Activated CD8-positive, alpha-beta T cell treated with anti-CD3 and anti-CD28 coated beads for 36 hours (primary cell): ENCODE measurements at places on chromosomes 11 and 22. TPM values are rescaled to one million over a fixed set of nuclear protein-coding genes. Genes with fewer than 3 reads are reported as not detected.
A peak's percentile ranks its signal among the peaks of the same experiment; 100 is the strongest.

The GRAMD1B gene
- total RNA-seq: 16.2 TPM

- peak overlapping the region; percentile 20 for H3K4me3 ChIP-seq
- H3K4me1 ChIP-seq: peaks cover 32% of the 10 kb centered on the region
- peak overlapping the region; percentile 62 for H3K27ac ChIP-seq
Measured at GRCh38 chr11:74783241-74783871, 34.7 kb downstream of the RNF169 start.

DNA sequence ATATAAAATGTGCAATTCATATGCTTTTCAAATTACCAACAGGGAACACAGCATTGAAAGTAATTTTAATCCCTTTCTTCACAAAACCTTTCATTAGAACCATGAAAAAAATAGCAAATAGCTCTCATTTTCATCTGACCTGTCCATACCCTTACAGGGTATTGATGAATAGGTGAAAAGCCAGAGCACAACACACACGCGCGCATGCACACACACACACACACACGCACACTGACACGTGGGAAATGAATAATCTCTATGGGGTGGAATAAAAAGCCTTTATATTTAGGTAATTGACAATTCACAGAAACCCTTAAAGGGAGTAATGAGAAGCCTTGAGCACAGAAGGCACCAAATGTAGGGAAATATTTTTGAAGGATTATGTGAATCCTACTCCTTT is 76.2 kb upstream of the POU2AF2 start:
- no peak overlapping the region for H3K4me3 ChIP-seq
- no peaks in the 10 kb centered on the region for H3K4me1 ChIP-seq
- H3K27me3 ChIP-seq: no peaks in the 10 kb centered on the region
- H3K36me3 ChIP-seq: no peaks in the 10 kb centered on the region

DNA sequence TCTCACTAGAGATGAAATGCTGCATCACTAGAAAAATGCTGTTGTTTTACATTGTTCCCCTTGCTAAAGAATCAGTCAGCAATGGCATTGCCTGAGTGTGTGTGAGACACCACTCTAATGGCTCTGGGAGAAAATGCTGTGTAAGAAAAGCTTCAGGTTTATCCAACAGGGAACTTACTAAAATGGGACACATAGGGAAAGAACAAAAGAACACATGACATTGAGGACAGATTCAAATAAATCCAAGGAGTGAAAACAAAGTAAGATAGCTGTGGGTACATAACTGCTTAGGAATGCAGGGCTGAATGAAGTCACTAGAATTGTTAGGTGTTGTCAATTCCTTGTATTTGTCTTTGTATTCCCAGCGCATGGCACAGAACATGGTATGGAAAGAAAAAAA is 24.2 kb downstream of the BLID start:
- no peaks in the 10 kb centered on the region for H3K4me1 ChIP-seq
- DNase-seq: no peak
- H3K4me3 ChIP-seq: no peak overlapping the region
- no peak overlapping the region for H3K27ac ChIP-seq
- peaks cover 13% of the 10 kb centered on the region for H3K27me3 ChIP-seq

GRCh38 chr11:104260456-104260855 is 96.5 kb upstream of the PDGFD start:
- no peak for DNase-seq
- H3K36me3 ChIP-seq: no peaks in the 10 kb centered on the region
- no peak overlapping the region for H3K4me3 ChIP-seq
- no peak overlapping the region for H3K27ac ChIP-seq

The RANGAP1 gene
- total RNA-seq: 151 TPM

The FXYD6 gene
- total RNA-seq: not detected

DNA sequence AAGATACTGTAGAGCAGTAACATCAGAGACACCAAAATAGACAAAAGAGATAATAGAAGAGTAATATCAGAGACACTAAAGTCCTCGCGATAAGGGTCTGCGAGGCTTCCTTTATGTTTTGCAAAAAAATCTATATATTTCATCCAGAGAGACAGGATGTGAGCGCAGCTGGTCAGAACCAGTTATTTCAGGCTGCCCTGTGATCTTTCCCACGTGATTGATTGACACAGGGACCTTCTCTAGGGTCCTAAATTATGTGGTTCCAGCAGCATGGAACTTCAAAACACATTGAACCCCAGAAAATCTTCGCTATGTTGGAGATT is 118.0 kb downstream of the KCNQ1 start:
- no peak overlapping the region for H3K27ac ChIP-seq
- no peak overlapping the region for H3K4me3 ChIP-seq
- no peaks in the 10 kb centered on the region for H3K36me3 ChIP-seq
- no peaks in the 10 kb centered on the region for H3K27me3 ChIP-seq
- peaks cover 6% of the 10 kb centered on the region for H3K4me1 ChIP-seq
- DNase-seq: no peak

DNA sequence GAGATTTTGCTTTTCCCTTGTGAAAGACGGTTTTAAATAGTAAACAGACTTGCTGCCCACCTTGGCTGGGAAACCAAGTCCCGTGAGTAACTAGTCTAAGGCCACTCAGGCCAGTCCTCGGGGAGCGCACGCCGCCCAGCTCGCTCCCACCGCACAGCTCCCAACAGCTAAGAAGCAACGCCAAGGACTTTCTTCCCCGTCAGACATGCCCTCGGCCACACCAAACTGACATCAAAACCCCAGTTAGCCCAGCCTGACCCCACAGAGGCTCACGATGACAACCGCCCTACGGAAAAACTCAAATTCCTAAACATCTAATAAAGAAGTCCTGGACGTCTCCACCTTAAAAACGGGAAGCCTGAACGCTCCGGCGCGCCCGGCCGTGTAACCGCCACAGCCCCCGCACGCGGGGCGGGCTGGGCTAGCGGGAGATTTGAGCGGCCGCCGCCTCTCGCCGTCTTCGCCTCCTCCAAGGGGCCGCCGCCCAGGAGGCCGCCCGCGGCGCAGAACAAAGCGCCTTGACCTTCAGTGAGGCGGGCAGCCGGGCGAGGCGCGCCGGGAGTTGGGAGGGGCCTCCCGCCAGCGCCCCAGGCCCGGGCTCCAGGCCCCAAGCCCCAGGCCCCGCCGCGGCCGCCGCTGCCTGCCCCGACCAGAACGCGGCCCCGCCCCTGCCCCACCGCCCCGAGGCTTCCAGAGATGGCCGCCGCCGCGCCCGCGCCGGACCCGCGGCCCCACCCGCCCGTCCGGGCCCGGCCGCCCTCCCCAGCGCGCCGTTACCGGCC is 486 bp downstream of the NAP1L4 start:
- H3K4me3 ChIP-seq: peak overlapping the region; percentile 94
- no peaks in the 10 kb centered on the region for H3K27me3 ChIP-seq
- peak overlapping the region; percentile 99 for H3K27ac ChIP-seq
- DNase-seq: peak; percentile 59

GRCh38 chr11:119523539-119524157 is 100.7 kb upstream of the THY1 start:
- H3K4me3 ChIP-seq: no peak overlapping the region
- peaks cover 2% of the 10 kb centered on the region for H3K27me3 ChIP-seq
- no peak for DNase-seq
- no peak overlapping the region for H3K27ac ChIP-seq

- H3K36me3 ChIP-seq: peaks cover 20% of the 10 kb centered on the region
- no peak overlapping the region for H3K4me3 ChIP-seq
- no peak for DNase-seq
- no peaks in the 10 kb centered on the region for H3K4me1 ChIP-seq
- H3K27me3 ChIP-seq: no peaks in the 10 kb centered on the region
Measured at GRCh38 chr11:69089258-69089657, 40.5 kb downstream of the TPCN2 start.

DNA sequence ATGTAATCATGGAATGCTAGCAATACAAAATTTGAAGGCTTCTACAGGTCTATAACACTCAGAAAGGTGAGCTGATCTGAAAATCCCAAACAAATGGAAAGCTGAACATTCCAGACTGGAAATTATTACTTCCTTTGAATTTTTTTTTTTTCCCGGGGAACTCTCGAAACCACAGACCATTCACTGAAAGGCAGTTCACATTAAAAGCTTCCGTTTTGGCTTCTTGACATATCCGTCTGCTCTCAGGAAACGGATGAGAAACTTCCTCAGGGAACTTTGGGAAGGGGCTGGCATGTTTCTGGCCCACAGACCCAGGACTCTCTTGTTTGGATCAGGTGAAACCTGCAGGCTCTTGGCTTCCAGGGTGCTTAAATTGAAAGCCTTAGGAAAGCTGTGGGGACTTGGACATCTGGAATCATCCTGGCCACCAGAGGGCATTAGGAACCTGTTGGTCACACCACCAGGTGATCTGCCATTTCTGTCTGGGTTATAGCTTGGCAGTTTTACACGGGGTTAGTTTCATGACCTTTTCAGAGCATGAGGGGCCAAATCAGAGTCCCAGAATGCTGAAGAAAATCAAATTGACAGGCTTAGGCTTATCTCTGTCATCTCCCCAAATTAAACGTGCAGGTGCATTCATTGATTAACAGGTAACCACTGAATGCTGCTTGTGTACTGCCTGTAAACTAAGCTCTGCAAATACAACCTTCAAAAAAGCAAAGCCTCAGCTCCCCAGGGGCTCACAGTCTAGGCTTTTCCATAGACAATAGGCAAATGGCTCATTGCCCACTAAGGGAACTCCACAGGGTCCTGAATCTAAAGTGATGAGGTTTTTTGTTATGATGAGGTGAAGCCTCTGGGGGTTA is 22.7 kb upstream of the GRAMD1B start:
- no peaks in the 10 kb centered on the region for H3K36me3 ChIP-seq
- H3K4me1 ChIP-seq: peaks cover 13% of the 10 kb centered on the region
- H3K27ac ChIP-seq: no peak overlapping the region
- DNase-seq: peak; percentile 80

The SLC22A9 gene
- not detected for total RNA-seq

The GNG3 gene
- not detected for total RNA-seq

The ANO9 gene
- 28.2 TPM for total RNA-seq

- H3K36me3 ChIP-seq: no peaks in the 10 kb centered on the region
- H3K27me3 ChIP-seq: no peaks in the 10 kb centered on the region
- no peak overlapping the region for H3K4me3 ChIP-seq
- H3K4me1 ChIP-seq: no peaks in the 10 kb centered on the region
Measured at GRCh38 chr11:69878144-69878883, 59.1 kb upstream of the FGF3 start.

DNA sequence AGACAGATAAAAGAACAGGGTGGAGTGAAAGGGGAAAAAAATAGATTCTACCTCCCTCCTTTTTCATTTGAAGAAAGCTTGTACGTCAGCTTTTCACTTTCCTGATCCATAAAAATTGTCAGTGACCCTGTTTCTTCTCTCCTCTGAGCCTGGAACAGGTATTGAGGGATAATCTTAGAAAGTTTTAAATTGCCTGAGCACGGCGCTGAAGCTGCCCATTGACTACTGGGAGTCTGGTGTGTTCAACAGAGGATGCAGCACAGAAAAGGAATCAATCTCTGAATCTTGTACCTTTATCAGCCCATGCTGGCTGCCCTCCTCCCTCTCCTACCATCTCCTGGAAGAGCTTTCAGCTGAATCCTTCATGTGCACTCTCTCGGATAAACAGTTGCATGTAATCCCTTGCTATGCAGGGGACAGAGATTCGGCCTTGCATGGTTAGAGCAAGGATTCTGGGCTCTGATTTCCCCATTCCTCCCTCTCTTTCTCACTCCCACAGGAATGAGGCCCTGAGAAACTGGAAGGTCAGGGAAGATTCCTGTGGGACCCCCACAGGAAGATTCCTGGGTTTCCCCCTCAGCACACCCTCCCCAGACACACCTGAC is 162.4 kb upstream of the SYN3 start:
- H3K4me1 ChIP-seq: no peaks in the 10 kb centered on the region
- no peaks in the 10 kb centered on the region for H3K36me3 ChIP-seq
- H3K27ac ChIP-seq: no peak overlapping the region
- no peak for DNase-seq
- no peak overlapping the region for H3K4me3 ChIP-seq

DNA sequence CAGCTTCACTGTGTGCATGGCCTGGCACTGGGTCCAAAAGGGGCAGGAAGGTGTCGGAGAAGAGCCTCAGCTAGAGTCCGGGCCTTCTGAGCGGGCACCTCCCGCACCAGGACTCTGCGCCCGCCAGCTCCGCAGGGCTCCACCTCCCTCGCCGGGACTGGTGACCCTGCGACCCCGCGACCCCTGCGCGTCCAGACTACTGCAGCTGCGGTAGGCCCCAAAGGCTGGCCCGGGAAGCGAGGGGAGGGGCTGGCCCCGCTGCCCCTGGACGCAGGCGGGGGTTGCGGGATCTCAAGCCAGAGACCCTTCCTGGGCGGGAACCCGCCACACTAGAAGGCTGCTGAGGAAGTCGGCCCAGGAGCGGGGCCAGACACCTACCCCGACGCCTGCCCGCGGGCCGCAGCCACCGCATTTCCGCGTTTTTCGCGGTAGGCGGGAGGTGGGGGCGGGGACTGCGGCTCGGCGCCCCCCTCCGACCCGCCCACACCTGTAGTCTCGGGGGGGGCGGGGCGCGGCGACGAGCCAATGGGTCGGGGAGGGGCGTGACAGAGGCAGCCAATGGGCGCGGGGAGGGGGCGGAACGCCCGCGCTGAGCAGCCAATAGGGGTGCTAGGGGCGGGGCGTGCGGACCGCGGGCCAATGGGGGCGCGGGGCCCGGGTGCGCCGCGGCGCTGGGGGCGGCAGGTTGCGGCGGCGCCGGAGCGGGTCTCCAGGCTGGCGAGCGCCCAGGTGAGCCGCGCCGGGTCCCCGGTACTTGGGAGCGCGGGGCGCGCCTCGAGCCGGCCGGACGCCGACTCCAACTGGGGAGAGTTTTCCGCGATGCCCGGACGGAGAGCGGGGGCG is at the start of the genes LMNTD2 and RASSF7:
Gene LMNTD2, minus strand, starts transcription at position 434 of the 843 bp plus-strand sequence. Its CDS starts 22 bp downstream, at position 412.
Gene RASSF7, plus strand, starts transcription at position 666 of the 843 bp plus-strand sequence. CDS start 799 bp downstream, outside the sequence.
- peaks cover 8% of the 10 kb centered on the region for H3K36me3 ChIP-seq
- H3K27me3 ChIP-seq: peaks cover 2% of the 10 kb centered on the region
- DNase-seq: peak; percentile 95

DNA sequence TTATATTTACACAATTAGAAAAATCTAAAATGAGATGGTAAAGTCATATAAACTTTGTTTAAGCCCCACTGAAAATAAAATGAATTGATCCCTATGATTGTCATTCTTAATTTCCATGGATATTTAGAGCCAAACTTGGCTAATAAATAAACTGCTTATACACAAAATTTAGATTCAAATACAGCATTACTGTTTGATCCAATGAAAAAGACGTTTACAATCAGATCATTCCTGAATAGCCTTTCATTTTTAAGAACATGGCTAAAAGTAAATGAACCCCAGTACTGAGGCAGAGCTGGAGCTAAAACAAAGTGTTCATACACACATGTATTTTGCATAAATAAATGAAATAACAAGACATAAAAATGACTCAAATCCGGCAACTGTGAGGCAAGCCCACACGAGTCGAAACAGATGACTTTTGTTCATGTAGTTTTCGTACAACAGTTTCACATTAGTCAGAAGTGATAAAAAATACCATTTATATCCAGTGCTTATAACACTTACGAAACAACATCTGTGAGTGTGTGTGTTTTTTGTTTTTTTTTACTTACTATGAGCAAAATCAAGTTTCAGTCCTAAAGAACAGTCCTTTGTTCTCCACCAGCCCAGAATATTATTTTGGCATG is 386.5 kb downstream of the SOX6 start:
- no peaks in the 10 kb centered on the region for H3K36me3 ChIP-seq
- H3K27ac ChIP-seq: no peak overlapping the region
- H3K4me1 ChIP-seq: peaks cover 2% of the 10 kb centered on the region
- DNase-seq: no peak
- H3K27me3 ChIP-seq: no peaks in the 10 kb centered on the region
